Chondrocyte (in vitro differentiated cells): ENCODE measurements at places on chromosomes 6 and 20. TPM values are rescaled to one million over a fixed set of nuclear protein-coding genes. Genes with fewer than 3 reads are reported as not detected.

DNA sequence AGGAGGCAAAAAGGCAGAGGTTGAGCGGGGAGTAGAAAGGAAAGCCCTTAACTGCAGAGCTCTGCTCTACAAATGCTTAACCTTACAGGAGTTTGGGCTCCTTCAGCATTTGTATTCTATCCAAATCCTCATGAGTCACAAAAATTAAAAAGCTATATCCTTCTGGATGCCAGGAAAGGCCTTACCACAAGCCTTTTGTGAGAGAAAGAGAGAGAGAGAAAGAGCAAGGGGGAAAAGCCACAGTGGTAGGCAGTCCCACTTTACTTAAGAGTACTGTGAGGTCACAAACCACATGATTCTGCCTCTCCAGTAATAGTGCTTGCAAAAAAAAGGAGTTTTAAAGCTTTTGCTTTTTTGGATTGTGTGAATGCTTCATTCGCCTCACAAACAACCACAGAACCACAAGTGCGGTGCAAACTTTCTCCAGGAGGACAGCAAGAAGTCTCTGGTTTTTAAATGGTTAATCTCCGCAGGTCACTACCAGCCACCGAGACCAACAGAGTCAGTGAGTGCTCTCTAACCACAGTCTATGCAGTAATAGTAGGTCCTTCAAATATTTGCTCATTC, at the start of gene RUNX2:
RUNX2 (plus strand) TSS at position 375 of the 567 bp plus-strand sequence. CDS start 397 bp downstream, outside the sequence.
- H3K4me3 ChIP-seq: peak within 1 kb of the TSS; percentile 3
- H3K27me3 ChIP-seq: no peaks in the 10 kb centered on the region
- H3K36me3 ChIP-seq: no peaks in the 10 kb centered on the region
- no peak for DNase-seq
- peaks cover 30% of the 10 kb centered on the region for H3K4me1 ChIP-seq

DNA sequence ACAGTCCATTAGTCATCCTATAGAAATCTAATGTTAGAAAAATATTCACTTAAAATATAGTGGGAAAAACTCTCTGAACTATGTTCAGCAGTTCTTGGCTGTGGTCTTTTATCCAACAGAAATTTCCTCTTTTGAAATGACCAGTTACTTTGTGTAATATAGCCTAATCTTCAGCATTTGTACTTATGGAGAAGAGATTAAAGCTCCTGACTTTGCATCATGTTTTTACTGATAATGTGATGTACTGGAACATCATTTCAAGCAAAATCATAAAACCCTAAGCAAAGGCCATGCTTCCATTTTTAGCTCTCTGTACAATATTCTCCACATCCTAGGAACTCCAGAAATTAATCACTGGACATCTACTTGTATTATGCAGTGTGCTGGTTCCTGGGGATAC, 430.8 kb upstream of the RUNX2 start:
- H3K4me1 ChIP-seq: peaks cover 21% of the 10 kb centered on the region
- no peak for DNase-seq
- no peak overlapping the region for H3K27ac ChIP-seq
- no peak overlapping the region for H3K4me3 ChIP-seq

GRCh38 chr20:48765359-48765758, 62.4 kb downstream of the PREX1 start:
- H3K36me3 ChIP-seq: peaks cover 3% of the 10 kb centered on the region
- H3K4me3 ChIP-seq: no peak overlapping the region
- no peak for DNase-seq
- peaks cover 1% of the 10 kb centered on the region for H3K4me1 ChIP-seq
- H3K27ac ChIP-seq: no peak overlapping the region

- no peaks in the 10 kb centered on the region for H3K27me3 ChIP-seq
- no peaks in the 10 kb centered on the region for H3K36me3 ChIP-seq
- peak overlapping the region; percentile 87 for H3K4me3 ChIP-seq
- peaks cover 22% of the 10 kb centered on the region for H3K4me1 ChIP-seq
Measured at GRCh38 chr20:3174442-3175261, 1.3 kb upstream of the LZTS3 start.

DNA sequence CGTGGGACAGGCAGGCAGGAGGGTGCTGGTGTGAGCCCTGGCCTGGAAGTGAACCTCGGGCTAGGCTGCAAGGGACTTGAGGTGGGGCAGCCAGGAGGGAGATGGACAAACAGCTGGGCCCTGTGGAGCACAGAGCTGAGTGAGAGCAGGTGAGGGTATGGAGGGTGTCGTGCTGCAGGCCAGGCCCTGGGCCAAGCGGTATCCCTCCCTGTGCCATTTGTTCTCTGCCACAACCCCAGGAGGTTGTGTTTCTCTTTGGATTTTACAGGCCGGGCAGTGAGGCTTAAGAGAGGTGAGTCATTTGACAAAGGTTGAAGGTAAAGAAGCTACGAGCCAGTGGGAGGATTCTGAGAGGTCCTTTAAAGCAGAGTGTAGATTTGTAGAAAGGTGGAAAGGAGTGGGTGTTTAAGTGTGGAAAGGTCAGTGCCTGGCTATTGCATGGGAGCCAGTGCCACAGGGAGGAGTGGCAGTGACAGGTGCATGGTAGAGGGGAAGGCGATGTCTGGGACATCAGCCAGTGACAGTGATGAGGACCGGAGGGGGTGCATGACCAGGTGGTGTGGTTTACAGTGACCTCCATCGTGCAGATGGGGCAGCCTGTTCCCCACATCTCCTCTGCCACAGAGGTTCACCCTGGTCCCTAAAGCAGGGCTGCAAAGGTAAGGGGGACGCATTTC, 39.8 kb downstream of the GMPR start:
- peak overlapping the region; percentile 29 for H3K4me3 ChIP-seq
- no peaks in the 10 kb centered on the region for H3K27me3 ChIP-seq
- H3K36me3 ChIP-seq: peaks cover 5% of the 10 kb centered on the region
- H3K4me1 ChIP-seq: peaks cover 48% of the 10 kb centered on the region

- H3K4me1 ChIP-seq: peaks cover 35% of the 10 kb centered on the region
- no peaks in the 10 kb centered on the region for H3K27me3 ChIP-seq
- DNase-seq: no peak
- H3K36me3 ChIP-seq: no peaks in the 10 kb centered on the region
- H3K27ac ChIP-seq: peak overlapping the region; percentile 87
Measured at GRCh38 chr6:125481056-125481455, 179.3 kb upstream of the HDDC2 start.

DNA sequence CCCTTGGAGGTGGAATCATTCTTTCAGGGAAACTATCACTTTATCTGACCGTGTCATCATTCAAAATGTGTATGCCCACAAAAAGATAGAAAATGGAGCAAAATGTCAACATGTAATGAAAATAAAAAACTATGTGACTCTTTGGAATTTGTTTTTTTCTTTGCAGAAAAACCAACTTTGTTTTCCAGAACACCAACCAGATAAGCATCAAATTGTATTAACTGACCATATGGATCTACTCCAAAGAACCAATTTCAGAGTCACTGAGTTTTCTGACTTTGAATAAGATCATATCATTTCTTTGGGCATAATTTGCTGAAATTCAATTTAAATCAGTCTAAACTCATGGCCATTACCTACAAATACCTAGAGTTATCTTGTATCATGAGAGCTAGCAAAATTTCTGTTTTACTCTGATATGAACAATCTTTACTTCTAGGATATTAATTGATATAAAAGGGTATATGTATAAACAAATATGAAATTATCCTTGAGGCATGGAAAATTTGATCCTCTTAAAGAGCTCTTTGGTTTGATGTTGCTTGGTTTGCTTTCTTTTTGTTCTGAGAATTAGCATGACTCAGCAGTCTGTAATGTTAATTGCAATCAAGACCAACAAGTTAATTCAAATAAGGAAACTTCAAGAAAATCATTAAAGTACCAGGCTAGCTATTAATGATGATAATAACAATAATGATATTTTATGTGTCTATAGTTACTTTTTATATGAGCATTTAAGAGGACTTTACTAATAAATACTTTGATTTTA, 444.4 kb upstream of the MARCKS start:
- H3K36me3 ChIP-seq: no peaks in the 10 kb centered on the region
- DNase-seq: no peak
- H3K27ac ChIP-seq: no peak overlapping the region
- H3K4me3 ChIP-seq: no peak overlapping the region

- H3K36me3 ChIP-seq: no peaks in the 10 kb centered on the region
- DNase-seq: no peak
- H3K4me3 ChIP-seq: no peak overlapping the region
- peaks cover 6% of the 10 kb centered on the region for H3K27me3 ChIP-seq
Measured at GRCh38 chr6:156269751-156270369, 507.3 kb upstream of the ARID1B start.

GRCh38 chr6:135173242-135173988, 7.7 kb upstream of the MYB start:
- DNase-seq: no peak
- no peak overlapping the region for H3K27ac ChIP-seq
- no peaks in the 10 kb centered on the region for H3K4me1 ChIP-seq

GRCh38 chr20:60695226-60696000, 556.6 kb upstream of the CDH4 start:
- H3K36me3 ChIP-seq: no peaks in the 10 kb centered on the region
- no peak overlapping the region for H3K4me3 ChIP-seq
- peaks cover 3% of the 10 kb centered on the region for H3K27me3 ChIP-seq
- H3K27ac ChIP-seq: no peak overlapping the region
- H3K4me1 ChIP-seq: no peaks in the 10 kb centered on the region

DNA sequence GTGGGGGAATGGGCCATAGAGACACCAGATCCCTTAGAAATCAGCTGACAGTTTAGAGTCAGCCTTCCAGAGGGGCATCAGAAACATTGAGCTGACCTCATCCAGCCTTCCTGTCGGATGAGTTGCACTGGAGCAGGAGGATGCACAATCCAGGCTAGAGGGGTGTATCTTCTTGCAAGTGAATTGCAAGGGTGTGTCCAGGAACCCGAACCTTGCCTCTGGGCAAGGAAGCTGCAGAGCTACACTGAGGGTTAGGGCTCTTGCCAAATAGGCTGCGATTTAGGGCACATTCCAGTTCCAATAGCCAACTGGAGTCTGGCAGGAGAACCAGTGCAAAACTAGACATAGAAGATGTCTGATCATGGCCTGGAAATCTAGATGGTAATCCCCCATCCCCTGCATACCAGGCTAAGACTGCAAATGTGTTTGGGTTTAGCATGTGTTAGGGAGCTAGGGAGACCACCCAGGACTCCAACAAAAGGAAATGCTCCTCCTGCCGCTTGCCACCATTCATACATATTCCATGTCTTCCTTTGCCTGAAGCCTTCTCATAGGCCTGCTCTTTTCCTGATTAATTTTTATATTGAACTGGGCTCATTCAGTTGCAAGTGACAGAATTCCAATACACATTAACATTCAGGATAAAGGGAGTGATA, 6.3 kb upstream of the UTRN start:
- DNase-seq: no peak
- H3K27ac ChIP-seq: no peak overlapping the region
- H3K36me3 ChIP-seq: peaks cover 2% of the 10 kb centered on the region
- no peaks in the 10 kb centered on the region for H3K27me3 ChIP-seq
- peaks cover 6% of the 10 kb centered on the region for H3K4me1 ChIP-seq

DNA sequence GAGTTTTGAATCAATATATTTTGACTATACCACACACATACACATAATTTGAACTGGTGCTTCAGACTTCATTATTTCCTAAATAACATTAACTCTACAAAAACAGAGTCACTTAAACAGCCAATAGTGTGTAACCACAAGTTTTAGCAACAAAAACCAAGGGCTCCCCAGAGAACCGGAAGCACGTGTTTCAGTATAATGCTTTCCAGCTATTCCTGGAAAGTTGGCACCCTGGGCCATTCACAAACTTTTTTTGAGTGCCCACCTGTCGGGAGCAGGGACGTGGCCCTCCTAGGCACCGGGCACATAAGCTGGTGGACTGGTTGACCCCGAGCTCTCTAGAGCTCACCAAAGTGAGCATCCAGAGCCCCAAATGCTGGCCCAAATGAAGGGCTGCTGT, 1.9 kb upstream of the SLC35D3 start:
- DNase-seq: no peak
- H3K4me3 ChIP-seq: peak overlapping the region; percentile 78
- H3K36me3 ChIP-seq: peaks cover 8% of the 10 kb centered on the region
- peaks cover 25% of the 10 kb centered on the region for H3K27me3 ChIP-seq
- no peak overlapping the region for H3K27ac ChIP-seq

GRCh38 chr20:32470025-32470861, 112.1 kb downstream of the ASXL1 start:
- peak overlapping the region; percentile 90 for H3K27ac ChIP-seq
- peak overlapping the region; percentile 53 for H3K4me3 ChIP-seq
- H3K4me1 ChIP-seq: peaks cover 68% of the 10 kb centered on the region
- H3K36me3 ChIP-seq: peaks cover 4% of the 10 kb centered on the region
- no peaks in the 10 kb centered on the region for H3K27me3 ChIP-seq
- peak; percentile 94 for DNase-seq

HLA-DQB1 gene
- not detected in 3 replicates for total RNA-seq

PTCHD4 gene
- total RNA-seq: 0.95 to 7.6 TPM (median 1.1 TPM) in 3 replicates

CLPSL1 gene
- not detected in 3 replicates for total RNA-seq

IER3 gene
- total RNA-seq: 332 to 354 TPM (median 333 TPM) in 3 replicates

RNF39 gene
- total RNA-seq: not detected in 3 replicates
